ENCODE measurements at places on chromosomes 11 and 22. TPM values are rescaled to one million over a fixed set of nuclear protein-coding genes. Genes with fewer than 3 reads are reported as not detected.

SPON1 gene
- 0.29 TPM for total RNA-seq

CCDC188 gene
- total RNA-seq, result not detected

DNAJB7 gene
- not detected for total RNA-seq

KCNQ1OT1 gene
- total RNA-seq, result 0.67 TPM

LMNTD2 gene
- total RNA-seq, result 0.64 TPM

SCARF2 gene
- total RNA-seq, result 0.24 TPM

OR51V1 gene
- not detected for total RNA-seq

AP1B1 gene
- 89.5 TPM for total RNA-seq

GAS2 gene
- 2.0 TPM for total RNA-seq

MMP11 gene
- total RNA-seq, result 0.69 TPM

CCDC15 gene
- total RNA-seq, result 3.1 TPM

SPI1 gene
- total RNA-seq, result not detected

GGT1 gene
- total RNA-seq, result 61.0 TPM

SLC7A4 gene
- total RNA-seq, result not detected

HBE1 gene
- not detected for total RNA-seq

BTG4 gene
- not detected for total RNA-seq

POU2AF3 gene
- 0.39 TPM for total RNA-seq

CSRP3 gene
- total RNA-seq, result not detected

TCN1 gene
- not detected for total RNA-seq

IFITM10 gene
- 0.32 TPM for total RNA-seq

OR10A2 gene
- not detected for total RNA-seq

POU2AF1 gene
- total RNA-seq, result 81.0 TPM

OR51I1 gene
- not detected for total RNA-seq

AIFM3 gene
- total RNA-seq, result 0.93 TPM

OR4D6 gene
- not detected for total RNA-seq

FAM76B gene
- total RNA-seq, result 40.5 TPM

VSIG2 gene
- total RNA-seq, result not detected

RIC3 gene
- total RNA-seq, result 4.7 TPM

GVQW3 gene
- total RNA-seq, result 4.7 TPM

DCHS1 gene
- total RNA-seq, result 0.24 TPM

LRRC4C gene
- total RNA-seq, result not detected

BLID gene
- total RNA-seq, result not detected

CFAP300 gene
- not detected for total RNA-seq

TLCD5 gene
- 1.7 TPM for total RNA-seq

KIRREL3 gene
- not detected for total RNA-seq

PLEKHB1 gene
- 1.3 TPM for total RNA-seq

TSPAN32 gene
- total RNA-seq, result 2.1 TPM

DEFB131B gene
- total RNA-seq, result not detected

OR4D11 gene
- total RNA-seq, result not detected

MFRP gene
- not detected for total RNA-seq
